ENCODE measurements at places on chromosomes 7 and 10.

- DNase-seq = no peak
Measured at GRCh38 chr10:98256692-98257091, 11.3 kb downstream of the LOXL4 start.

DNA sequence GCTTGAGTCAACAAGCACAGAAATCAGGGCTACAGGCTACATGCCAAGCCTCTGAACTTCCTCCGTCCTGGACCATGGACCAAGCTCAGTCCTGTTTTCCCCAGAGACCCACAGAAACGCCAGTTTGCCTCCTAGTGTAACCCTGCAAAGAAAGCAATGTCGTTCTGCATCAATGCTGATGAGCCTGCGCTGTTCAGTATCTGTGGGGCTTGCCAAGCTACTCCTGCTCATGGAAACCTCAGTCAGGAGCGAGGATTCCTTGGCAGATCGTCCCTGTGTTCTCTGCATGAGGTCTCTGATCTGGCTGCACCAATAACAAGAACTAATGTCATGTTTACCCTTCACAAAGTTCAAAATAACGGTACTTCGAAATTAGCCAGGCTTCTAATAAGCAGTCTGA, 495.5 kb upstream of the C7orf33 start:
- no peak for DNase-seq

DNA sequence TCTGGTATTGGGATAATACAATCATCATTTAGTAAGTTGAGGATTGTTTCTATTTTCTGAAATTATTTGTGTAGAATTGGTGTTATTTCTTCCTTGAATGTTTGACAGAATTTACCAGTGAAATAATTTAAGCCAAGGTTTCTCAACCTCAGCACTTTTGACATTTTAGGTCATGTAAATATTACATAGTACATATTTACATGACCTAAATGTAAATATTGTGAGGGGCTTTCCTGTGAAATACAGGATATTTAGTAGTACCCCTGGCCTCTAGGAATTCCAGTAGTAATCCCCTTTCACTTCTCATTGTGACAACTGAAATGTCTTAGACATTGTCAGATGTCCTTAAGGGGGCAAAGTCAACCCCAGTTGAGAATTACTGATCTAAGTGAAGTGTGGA, 59.8 kb downstream of the TBC1D12 start:
- no peak for DNase-seq

- no peak for DNase-seq
Measured at GRCh38 chr7:90726120-90726519, 130.0 kb downstream of the CDK14 start.

GRCh38 chr10:72080042-72080975, 8.0 kb downstream of the SPOCK2 start:
- no peak for DNase-seq

GRCh38 chr10:46540412-46541016, 15.9 kb downstream of the GPRIN2 start:
- no peak for DNase-seq

- no peak for DNase-seq
Measured at GRCh38 chr10:19659920-19660655, 156.1 kb upstream of the PLXDC2 start.

DNA sequence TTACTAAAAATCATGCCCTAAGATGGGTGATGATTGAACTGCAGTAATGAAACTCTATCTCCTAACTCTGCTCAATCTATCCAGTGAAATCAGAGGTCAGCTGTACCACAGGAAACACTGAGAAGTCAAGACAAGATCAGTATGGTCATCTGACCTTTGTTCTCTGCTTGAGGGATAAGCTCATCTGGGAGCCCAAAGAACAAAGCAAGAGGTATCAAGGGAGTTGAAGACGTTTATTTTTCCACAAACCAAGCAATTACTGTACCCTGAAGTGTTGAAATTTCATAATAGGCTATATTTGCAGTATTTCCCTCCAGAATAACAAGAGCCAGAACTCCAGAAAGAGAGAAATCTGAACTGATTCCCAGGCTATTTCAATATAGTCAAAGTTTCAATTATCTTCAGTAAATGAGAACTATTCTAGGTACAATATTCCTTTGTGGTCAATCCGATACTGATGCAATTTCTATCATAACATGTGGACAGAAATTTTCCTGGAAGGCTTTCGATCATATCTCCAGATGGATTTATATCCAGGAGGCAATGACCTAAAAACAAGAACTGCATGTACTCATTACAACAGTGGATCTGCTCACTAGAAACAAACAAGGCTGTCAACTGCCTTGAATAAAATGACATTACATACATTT, 345.3 kb downstream of the TNS3 start:
- no peak for DNase-seq

GRCh38 chr10:14142606-14143250, 188.0 kb downstream of the FRMD4A start:
- no peak for DNase-seq

DNA sequence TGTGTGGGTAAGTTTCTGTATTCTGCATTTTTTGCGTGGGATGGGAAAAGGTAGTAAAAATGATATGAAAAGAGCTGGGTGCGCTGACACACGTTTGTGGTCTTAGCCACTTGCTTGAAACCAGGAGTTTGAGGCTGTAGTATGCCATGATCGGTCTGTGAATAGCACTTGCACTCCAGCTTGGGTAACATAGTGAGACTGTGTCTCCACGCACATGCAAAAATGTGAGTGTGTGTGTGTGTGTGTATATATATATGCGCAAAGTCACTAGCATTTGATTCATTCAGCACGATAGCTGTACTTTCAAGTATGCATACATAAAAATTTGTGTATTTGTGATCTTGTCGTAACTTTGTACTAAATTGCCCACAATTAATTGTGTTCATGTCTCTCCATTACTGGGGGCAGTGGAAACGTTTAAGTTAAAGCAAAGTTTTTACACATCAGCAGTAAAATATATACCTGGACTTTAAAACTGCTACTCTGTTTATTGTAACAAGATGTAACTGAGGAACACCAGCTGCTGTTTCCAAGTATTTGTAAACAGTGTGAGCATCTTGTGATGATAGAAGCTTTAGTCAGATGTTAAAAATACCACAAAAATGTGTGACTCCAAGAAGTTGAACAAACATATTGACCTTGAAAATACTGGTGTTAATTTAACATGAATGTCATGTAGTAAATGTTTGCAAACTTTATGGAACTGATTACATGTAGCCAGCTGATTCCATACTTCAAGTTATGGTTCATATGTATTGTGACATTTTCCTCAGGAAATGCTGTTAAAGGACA, 1.6 kb downstream of the ZRANB1 start:
- no peak for DNase-seq

GRCh38 chr10:2401459-2401858, 664.1 kb upstream of the ADARB2 start:
- DNase-seq = no peak

DNA sequence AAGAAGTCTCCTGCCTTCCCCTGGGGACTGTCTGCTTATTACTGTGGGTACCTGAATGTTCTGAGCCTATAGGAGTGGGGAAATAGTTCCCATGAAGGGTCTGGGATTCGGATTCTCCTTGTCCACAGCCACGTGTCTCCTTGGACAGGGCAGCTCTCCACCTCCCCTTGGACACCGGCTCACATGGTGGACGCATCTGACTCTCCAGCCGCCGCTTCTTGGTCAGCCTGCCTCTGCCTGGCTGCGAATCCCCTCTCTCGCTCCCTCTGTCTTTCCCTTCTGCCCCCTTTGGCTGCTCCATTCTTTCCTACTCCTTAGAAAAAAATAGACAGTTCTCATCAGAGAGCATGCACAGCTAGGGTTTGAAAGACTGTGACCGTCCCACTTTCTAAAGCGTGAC, 46.9 kb downstream of the JAKMIP3 start:
- no peak for DNase-seq

DNA sequence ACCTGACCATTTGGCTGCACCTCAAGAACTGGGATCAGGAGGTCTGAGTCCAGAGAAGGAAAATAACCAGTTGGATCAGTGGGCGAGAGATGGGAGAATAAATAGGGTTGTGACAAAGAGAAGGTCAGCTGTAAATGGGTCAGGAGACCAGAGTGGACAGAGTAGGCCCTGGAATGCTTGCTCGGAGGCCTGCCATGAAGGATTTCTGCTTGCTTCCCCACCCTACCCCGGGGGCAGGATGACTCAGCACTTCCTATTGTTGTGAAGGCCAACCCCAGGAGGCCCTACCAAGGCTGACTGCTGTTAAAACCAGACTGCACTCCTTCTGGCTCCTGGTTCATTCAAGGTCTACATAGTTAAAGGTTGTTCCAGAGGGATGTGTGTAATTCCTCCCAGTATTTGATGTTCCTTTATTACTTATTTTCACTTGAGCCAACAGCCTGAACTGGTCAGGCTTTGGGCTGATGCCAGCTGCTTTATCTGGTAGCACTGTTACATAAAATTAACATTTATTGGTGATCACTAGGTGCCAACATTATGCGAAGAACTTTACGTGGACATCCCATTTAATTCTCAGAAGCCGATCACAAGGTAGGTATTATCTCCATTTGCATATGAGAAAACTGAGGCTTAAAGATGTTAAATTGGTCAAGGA, 27.3 kb upstream of the IFRD1 start:
- DNase-seq = no peak

DNA sequence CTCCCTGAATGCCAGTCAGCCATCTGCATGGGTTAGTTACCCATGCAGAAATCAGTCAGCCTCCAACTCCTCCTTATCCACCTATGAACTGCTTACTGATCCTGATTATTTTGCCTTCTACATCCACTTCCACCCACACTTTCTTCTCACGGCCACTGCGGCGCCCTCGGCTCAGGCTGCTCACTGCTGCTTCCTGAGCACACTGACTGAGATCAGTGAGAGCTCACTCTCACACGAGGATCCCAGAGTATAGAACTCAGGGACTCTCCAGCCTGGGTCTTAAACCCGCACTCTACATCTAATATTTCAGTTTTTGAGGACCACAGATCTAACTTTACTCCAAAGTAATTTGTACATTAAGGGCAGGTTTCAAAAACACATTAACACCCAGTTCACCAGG, 64.4 kb downstream of the GRB10 start:
- DNase-seq = no peak

DNA sequence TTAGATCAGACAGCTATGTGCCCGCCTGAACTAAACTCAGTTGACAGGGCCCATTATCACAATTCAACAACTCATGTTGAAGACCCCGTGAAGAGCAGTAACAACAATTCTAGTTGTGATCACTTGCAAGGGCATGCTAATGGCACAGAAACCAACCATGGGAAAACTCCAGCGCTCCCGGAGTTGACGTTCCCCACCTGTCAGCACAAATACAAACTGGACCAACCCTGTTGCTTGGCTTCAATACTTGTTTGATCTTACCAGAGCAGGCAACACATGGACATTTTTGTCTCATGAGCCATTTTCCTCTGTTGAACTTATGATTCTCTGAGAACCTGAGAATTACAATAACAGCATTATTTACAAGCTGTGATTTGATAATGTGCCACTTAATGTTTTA, 119.0 kb upstream of the LANCL2 start:
- peak; percentile 50 for DNase-seq

- DNase-seq = no peak
Measured at GRCh38 chr10:1414893-1415292, 322.4 kb downstream of the ADARB2 start.

- no peak for DNase-seq
Measured at GRCh38 chr7:142793156-142793555, 22.4 kb downstream of the PRSS2 start.

- DNase-seq = no peak
Measured at GRCh38 chr7:74498996-74499834, 45.5 kb downstream of the GTF2IRD1 start.

GRCh38 chr7:111380945-111381344, 181.3 kb downstream of the IMMP2L start:
- DNase-seq = no peak

GRCh38 chr7:84294847-84295455, 100.4 kb upstream of the SEMA3A start:
- no peak for DNase-seq

DNA sequence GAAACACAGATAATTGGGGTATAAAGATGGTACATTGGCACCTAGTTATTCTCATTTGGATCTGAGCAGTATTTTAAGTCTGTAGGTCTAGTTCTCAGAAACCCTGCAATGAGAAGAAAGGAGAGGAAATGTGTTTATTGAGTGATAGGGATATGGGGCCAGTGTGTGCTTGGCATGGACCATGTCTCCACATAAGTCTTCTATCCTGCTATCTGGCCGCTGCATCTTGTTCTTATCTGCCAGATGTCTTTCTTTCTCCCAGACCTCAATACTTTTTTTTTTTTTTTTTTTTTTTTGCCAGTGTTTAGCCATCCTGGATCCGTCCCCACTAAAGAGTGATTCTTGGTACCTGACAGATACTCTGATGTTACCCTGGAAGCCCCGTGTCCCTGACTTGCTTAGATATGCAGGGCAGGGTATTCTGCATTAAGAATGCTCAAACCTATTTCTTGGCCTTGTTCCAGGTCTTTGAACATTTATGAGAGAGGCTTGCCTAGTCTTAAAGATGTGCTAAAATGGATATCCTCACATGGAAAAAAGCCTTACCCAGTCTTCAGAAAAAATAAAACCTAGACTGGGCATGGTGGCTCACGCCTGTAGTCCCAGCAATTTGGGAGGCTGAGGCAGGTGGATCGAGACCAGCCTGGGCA, 10.0 kb downstream of the MTURN start:
- DNase-seq = no peak

- DNase-seq = no peak
Measured at GRCh38 chr10:11210211-11210922, 192.7 kb downstream of the CELF2 start.

GRCh38 chr10:73793456-73793855, 8.1 kb downstream of the ZSWIM8 start:
- DNase-seq = no peak

DNA sequence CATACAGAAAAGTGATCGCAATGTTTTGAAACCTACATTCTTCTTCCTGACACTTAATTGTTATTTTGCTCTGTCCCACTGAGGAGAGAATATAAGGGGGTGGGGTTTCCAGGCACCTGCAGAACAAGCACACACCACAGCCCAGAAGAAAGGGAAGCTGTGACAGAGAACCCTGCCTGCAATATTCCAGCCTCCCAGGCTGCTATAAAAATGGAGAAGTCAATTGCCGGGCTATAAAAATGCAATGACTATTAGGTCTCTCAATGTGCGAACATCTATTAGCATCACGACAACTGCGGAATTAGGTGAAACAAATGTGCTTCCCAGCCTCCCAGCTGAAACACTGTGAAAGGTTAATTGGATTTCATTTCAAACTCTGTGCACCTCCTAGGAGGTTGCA, 145.3 kb upstream of the FRMD4A start:
- no peak for DNase-seq

DNA sequence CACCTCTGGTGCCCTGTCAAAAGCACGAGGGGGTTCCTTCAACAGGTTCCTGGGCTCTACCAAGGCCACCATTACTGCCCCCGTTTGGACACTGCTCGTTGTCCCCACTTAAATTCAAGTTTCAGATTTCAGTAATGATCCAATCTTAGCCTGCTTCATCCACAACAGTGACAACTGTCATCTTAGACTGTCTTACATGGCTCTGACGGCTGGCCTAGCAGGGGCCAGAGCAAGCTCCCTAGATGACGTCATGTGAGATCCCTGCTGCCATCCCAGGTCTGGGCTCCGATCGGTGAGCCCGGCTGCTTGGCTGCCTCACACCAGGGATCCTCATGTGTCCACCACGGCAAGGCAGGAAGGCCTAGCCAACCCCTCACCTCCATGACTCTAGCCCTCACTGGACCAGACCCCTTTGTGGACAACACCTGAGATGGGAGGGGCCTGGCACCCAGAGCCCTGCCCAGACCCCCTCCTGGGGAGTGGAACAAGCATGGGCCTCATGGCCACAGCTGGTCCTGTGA, 82.5 kb downstream of the FAM53B start:
- no peak for DNase-seq
